ENCODE measurements at places on chromosomes 3 and 15.

DNA sequence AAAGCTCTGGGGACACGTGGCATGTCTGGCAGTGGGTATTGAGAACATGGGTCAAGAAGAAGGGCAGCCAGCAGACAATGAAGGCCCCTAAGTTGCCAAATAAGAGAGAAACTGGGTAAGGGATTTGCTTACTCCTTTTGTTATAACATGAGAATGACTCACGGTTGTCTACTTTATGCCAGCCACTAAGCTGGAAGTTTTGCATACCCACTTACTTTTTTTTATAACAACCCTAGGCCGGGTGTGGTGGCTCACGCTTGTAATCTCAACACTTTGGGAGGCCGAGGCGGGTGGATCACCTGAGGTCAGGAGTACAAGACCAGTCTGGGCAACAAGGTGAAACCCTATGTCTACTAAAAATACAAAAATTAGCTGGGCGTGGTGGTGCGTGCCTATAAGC, 50.0 kb downstream of the DRD3 start:
- DNase-seq: no peak

DNA sequence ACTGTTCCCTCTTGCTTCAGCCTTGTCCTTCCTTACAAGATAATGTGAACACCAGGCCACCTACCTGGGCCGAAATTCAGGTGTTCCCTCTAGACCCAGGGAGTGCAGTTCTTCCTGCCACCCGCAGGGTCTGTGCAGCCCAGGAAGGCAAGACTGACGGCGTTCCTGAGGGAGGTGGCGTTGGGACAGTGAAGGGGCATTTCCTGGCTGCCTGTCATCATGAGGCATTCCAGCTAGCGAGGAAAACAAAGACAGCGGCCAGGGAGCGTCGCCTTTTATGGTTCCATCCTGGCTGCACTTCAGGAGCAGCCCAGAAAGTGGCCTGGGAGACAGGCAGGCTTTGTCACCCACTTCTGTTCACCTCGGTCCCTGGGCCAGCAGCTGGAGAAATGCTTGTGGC, 84.8 kb upstream of the WNT5A start:
- DNase-seq: peak; percentile 70

- DNase-seq: no peak
These were observed 110.9 kb downstream of the IQSEC1 start for GRCh38 chr3:12962292-12962691.

- DNase-seq: no peak
These were observed 1.2 kb upstream of the C3orf70 start for GRCh38 chr3:185153861-185154629.

DNA sequence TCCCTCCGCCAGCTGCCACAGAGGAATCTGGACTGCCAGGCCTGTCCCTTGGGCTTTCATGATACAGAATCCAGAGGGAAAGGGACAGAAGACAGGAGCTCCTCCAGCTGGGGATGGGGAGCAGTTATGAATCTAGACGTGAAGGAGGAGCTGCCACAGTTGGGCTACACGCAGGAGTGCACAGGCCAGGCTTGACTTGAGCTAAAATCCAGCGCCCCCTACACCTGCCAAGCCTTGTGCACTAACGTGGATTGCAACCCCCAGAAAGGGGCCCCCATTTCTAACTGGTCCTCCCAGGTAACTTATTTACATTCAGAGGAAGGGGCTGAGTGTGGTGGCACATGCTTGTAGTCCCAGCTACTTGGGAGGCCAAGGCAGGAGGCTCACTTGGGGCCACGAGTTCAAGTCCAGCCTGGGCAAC, 14.3 kb downstream of the KLHL6 start:
- no peak for DNase-seq

DNA sequence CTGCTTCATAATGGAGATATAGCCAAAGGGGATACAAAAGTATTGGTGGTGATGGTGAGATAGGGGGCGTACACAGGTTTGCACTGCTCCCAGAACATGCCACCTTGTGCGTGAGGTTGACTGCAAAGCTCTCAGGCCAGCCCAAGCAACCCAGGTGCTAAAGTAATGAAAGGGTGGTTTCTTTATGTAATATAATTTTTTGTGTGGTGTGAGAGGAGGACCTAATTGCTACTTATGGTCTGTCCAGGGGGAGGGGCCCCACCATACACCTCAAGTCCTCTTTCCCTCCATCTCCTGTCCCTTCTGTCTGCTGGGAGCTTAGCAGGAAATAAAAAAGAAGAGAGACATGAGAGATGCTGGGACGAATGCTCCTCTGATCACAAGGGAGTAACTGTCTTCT, 53.8 kb downstream of the STARD5 start:
- DNase-seq: no peak

DNA sequence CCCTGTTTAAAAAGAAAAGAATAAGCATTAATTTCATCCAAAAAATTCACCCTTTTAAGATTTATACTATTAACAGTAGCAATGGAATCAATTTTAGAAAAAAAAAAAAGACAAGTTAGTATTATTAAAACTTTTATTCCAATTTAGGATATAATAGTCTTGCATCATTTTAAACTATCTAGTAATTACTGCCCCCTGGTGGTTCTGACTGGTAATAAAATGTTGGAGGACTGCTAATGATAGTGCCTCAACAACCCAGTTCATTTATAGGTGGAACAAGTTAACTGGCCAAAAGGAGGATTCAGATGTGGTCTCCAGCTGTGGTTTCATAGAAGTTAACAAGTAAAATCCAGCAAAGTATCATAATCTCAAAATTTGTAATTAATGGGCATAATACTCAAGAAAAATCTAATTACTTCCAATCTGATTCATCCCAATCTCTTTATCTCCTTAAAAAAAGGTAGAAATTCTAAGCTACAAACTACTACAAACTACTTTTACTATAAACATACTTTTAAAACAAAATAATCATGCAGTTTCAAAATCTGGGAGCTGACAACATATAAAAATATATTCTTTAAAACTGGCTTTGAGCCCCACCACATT, 30.7 kb upstream of the WDR49 start:
- no peak for DNase-seq

DNA sequence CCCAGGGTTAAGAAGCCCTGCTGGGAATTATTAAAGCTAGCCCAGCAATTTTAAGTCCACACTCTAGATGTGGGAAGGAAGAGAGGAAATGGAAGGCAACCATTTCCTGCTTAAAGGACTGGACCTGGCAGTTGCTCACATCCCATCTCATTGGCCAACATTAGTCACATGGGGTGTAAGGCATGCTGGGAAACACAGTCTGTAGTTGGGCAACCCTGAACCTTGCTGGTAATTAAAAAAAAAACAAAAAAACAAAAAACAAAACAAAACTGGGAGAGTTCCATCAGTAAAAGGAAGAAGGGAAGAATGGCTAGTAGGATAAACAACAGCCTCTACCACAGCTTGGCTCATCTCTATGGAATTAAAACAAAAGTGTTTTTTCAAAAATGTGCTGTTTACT, 136.0 kb downstream of the VGLL4 start:
- DNase-seq: no peak

DNA sequence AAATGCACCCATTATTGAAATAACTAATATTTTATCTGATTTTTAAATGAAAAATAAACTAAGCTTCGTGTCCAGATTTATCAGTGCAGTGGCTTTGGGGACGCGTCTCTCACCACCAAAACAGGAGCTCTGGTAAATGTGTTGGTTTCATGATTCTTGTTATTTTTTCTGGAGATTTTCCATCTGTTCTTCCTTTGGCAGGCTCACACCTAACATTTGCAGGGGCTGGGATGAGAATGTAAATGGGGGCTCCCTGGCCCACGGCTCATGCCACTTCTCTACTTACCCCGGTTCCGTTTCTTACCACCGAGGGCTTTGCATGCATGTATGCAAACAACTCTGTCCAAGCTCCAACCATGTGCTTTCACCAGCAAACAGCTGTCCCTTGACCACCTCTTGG, 30.9 kb upstream of the CA12 start:
- no peak for DNase-seq

DNA sequence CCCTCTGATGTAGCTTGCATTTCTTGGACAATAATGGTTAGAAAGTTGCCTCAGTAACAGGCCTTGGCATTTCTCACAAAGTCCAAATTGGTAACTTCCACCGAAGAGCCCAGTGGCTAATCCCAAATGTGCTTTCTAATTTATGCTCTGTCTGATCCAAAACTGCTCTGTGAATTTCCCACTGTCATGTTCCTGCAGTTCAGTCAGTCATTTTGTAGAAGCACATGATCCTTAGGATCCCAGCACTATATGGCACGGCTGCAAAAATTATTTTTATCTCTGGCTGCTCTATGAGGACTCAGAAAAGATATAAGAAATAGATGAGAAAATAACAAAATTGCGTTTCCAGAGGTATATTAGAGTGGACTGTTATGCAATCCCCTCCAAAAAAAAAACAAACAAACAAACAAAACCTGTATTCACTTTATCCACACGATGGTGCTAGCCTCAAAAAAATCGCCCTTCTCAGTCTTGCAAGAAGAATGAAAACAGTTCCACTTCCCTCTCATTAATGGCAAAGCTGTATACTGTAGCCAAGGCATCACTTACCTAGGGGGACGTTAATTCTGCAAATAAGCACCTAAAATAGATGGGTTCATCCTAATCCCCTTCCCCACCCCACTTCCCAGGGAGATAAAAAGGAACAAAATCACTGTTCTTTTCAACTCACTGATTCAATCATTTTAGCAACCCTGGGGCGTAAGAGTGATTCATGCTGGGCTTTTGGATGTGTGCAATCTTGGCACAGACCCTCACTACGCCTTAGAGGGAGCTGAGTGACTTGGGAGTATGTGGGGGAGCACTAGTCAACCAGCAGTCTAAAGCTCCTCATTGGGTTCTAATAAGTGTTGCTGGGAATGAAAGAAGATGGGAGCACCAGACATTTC, 61.3 kb downstream of the TMCO5A start:
- no peak for DNase-seq

DNA sequence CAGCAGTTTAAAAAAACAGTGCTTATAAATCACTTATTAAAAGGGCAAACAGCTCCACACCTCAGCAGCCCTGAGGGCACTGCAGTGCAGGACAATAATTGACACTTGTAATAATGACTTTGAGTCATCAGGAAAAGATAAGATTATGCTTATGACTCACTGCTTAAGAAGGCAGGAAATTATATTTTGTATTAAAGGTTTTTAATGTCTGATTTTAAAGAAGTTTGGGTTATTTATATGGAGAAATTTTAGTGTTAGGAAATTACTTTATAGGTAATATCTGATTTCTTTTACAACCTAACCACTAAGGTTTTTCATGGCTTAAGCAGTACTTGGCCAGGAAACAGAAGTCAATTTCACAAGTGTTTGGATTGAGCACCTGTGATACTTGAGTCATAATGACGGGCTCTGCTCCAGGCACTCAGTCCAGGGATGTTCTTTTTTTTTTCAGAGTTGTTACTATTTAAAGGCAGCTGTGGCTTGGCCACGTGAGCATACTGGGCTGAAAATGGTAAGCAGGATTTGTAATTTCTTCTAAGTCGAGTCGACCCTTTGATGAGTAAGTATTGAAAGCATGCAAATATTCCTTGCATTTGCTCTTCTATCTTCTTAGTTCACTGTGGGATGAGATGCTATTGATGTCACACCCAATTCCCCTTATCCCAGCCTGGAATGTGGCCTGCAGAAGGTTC, 21.6 kb upstream of the SLC6A20 start:
- no peak for DNase-seq
